BJ (cell line): ENCODE measurements at places on chromosomes 3 and 15.
A peak's percentile ranks its signal among the peaks of the same experiment; 100 is the strongest.

DNA sequence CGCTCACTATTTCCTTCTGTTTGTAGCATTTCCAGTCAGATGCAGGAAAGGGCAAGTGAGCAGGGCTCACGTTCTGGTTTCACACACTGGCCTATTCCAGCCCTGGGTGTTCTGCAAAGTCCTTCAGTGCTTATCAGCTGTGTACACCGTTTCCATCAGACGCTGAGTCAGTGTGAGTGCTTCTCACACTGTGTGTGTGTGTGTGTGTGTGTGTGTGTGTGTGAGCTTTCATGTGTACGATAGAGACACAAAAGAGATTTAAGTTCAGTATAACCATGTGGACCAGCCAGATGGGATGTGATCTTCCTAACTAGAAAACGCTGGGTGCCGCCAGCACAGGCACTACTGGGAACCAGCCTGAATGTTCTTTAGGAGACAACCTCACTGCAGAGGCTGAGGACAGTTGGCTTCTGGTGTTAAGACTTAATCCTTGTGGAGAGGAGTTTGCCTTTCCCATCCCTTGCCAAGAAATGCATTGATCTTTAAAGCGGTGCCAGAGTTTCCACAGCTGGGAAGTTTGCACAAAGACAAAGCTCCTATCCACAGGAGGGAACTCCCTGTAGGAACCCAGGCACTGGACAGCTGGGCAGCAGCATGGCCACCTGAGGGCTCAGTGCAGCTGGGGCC, 3.9 kb upstream of the CHSY1 start:
- DNase-seq = no peak

- DNase-seq = no peak
Measured at GRCh38 chr15:49242820-49243219, 72.8 kb downstream of the GALK2 start.

GRCh38 chr3:154886437-154886836, 193.7 kb upstream of the MME start:
- peak; percentile 100 for DNase-seq

DNA sequence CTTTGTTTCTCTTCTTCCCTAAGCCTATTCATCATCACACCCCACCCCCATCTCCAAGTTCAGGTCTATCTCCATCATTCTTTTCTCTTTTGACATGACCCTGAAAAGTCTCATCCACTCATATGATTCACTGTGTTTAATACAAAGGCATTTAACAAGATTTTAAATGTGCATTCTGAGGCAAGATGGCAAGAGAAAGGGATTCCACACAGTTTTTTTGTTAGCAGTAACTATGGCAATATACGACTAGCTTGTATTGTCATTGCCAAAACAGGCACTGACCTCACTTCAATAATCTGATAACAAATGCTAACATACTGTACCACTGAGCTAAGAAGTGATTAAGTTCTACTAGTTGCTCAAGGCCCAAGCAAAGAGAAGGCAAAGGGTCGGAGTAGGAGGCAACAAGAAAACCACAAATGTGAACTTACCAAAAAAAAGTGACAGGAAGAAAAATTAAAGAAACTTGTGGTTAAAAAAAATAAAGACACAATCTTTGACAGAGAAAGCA, 53.2 kb downstream of the FBN1 start:
- DNase-seq = peak; percentile 97

DNA sequence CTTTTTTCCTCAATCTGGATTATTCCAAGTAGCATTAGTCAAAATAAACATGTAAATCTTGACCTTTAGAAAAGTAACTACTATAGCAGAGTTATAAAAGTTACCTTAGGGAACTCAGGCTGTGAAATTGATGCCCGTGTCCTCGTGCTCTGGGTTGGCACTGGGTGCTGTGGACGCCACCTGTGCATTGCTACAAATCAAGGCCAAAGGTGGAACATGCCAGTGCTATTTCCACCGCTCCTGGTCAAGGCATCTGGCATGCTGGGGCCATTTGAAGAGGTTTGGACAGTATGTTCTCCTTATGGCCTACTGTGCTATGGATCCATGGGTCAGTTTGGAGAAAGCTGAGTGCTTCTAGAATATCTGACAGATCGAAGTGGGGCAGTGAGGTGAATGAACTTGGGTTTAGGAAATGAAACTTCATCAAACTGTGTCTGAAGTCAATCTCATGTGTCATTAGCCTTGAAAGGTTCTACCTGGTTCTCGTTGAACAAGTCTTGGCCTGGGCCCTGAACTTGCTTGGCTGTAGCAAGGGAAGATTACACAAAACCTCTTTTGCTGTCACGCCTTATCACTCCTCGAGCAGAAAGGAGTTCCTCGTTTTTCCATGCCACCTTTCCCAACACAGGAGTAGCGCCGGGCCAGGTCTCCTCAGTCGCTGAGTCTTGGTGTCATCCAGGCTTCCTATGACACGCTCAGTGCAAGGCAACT, 397.6 kb upstream of the RGMA start:
- DNase-seq = no peak

DNA sequence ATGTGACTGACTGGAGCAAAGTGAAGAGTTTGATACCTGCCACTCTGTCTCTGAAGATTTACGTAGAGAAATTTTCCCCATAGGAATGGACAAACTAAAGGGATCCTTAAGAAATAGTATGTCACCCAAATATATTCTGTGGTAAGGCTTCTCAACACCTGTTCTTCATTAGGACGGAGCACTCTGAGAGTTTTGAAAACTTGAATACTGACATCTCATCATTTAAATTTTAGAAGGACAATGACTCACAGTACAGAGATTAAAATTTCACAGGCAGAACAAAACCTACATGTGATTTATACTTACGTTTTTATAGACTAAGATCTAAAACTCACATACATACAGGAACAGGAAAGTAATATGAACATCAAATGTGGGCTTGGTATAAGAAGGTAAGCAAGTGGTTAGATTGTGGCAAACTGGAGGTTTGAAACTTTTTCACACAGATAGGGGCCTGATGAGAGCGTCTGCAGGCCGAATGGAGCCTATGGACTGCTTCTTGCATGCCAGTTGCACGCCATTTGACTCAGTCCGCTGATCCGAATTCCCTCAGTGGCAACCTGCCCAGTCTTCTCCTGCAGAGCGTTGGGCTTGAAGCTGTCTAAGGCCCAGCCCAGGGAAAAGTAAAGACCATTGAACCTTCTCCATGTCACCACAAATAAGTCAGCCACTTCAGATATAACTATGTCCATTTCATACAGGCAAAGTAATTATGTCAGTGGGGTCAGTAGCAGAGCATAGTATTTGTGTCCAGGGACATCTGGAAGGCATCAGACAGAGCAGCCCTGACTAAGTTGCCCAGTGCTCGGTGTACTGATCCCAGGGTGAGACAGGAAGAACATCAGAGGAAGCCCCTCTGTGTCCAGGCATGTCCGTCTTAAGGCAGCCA, 45.7 kb downstream of the ZBTB38 start:
- no peak for DNase-seq

DNA sequence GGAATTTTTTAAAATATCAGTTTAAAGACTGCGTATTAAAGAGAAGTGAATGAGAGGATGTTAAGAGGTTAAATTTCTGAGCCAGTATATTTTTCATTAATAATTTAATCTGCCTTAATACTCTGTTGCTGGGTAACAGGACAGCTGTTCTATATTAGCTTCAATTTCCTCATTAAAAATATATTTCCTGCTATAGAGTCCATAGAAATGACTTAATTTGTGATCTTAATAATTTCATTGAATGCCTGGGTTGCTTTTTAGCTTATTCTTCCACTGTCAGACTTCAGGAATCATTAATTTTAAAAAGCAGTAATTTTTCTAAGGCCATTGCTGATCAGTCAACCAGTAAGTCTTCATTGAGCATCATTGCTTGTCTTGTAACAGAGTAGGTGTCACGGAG, 129.0 kb downstream of the THSD4 start:
- no peak for DNase-seq

- no peak for DNase-seq
Measured at GRCh38 chr3:194986208-194987043, 284.5 kb downstream of the XXYLT1 start.

DNA sequence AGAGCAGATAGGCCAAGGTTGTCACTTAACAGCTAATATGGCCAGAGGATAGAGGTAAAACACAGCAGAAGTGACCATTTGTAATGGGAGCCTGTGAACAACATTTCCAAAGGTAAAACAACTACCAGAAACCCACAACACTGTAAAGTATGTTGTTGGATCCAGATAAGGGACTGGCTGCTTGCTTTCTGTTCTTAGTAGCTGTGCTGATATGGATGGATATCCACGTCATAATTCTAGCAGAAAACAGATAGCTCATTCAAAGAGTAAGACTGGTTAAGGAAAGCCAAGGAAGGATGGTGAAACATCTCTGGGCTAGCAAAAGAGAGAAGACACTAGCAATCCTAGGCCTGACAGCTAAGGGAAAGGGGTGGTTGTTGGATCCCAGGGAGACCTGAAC, 36.9 kb upstream of the SPRED1 start:
- DNase-seq = no peak

GRCh38 chr15:74983725-74984231, 11.6 kb upstream of the SCAMP5 start:
- DNase-seq = no peak

DNA sequence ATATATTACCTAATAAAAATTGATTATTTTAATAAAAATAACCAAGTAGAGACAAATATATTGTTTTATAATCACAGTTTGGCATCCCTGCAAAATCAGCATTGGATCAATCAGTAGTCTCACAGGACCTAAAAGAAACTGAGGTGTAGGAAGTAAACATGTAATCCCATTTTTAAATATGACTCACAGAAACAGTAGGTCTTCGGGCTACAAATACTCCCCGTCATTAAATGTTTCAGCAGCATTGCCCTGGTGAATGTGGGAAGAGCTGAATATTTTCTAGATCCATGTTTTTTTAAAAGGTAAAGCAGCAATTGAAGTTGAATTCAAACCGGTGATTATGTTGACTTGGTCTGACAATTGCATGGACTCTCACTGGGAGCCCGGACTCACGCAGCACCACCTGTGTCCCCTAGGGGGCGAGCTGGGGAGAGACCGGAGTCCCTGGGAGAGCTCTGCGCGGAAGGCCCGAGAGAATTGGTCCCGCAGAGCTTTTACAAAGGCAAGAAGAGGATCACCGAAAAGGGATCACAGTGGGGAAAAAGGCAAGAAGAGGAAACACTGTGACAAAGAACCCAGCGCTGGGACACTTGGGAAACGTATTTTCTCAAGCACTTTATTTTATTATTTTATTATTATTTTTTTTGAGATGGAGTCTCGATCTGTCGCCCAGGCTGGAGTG, 17.2 kb upstream of the USP3 start:
- no peak for DNase-seq

DNA sequence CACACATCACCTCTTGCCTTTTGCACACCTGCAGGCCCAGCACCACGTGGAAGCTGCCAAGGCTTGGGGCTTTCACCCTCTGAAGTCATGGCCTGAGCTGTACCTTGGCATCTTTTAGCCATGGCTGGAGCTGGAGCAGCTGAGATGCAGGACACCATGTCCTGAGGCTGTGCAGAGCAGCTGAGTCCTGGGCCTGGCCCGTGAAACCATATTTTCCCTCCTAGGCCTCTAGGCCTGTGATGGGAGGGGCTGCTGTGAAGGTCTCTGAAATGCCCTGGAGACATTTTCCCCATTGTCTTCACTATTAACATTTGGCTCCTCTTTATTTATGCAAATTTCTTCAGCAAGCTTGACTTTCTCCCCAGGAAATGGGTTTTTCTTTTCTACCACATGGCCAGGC, 41.9 kb upstream of the PEX5L start:
- DNase-seq = no peak

DNA sequence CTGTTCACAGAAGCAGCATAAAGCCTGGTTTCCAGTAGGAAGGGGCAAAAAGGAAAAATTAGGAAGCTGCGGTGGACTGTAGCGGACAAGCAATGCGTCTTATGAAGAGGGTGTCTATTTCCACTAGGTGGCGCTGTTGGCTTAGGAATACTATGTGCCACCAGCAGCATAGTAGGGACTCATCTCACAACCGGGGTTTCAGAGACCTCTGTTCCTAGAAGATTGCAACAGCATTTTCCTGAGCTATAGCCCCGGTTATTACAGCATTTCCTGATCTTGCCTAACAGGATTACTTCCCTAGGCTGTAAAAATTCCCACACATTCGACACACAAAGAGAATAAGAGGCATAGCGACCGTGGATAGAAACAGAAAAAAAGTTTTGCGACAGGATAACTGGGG, 683.0 kb downstream of the TBL1XR1 start:
- no peak for DNase-seq

GRCh38 chr3:79497447-79498111, 270.2 kb downstream of the ROBO1 start:
- DNase-seq = no peak

DNA sequence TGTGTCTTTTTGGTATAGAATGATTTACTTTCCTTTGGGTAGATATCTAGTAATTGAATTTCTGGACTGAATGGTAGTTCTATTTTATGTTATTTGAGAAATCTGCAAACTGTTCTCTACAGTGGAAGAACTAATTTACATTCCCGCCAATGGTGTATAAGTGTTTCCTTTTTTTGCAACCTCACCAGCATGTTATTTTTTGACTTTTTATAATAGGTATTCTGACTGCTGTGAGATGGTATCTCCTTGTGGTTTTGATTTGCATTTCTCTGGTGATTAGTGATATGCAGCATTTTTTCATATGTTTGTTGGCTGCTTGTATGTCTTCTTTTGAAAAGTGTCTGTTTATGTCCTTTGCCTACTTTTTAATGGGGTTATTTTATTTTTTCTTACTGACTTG, 607.2 kb downstream of the OTOL1 start:
- DNase-seq = no peak

DNA sequence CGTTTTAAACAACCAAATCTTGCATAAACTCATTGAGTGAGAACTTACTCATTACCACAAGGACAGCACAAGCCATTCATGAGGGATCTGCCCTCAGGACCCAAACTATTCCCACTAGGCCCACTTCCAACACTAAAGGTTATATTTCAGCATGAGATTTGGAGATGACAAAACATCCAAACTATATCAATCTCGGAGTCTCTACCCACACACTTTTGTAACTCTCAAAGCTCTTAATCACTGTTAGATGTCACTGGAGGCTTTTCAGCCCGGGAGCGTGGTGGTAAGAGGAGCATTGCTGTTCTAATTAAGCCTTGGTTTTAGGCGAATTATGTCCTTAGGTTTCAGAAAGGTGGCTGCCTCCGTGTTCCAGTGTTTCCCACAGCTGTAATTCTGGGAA, 86.3 kb downstream of the CNTN6 start:
- no peak for DNase-seq

DNA sequence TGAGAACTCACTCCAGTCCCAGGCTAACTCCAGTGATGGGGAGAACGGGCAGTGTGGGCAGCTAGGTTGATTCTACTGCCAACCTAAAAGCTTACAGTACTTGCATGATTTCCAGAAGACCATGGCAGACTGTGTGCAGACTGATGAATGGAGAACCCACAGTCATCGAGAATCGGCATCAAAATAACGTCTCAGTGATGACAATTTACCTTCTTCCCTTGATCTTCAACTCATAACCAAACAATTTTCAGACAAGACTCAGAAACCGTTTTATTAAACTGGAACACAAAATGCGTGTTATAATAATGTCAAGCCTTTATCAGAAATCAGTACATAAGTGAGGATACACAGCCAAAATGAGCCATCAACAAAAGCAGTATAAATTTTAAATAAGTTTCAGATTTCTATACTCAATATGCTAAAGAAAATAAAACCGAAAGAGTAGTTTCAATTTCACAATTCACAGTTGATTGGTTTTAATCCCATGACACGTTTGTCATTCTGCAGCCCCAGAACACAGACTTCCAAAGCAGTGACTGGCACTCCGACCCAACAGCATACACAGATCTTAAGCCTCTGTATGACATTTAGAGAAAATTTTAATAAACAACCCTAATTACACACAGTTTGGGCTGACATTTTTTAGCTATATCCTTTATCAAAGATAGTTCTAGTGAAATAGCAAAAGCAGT, 54.5 kb downstream of the ZMAT3 start:
- no peak for DNase-seq

- DNase-seq = no peak
Measured at GRCh38 chr3:136901391-136901790, 39.4 kb downstream of the NCK1 start.
